ENCODE measurements at places on chromosomes 3 and 15.

GRCh38 chr15:84400017-84400740 lies 164.6 kb downstream of the GOLGA6L4 start:
- no peak for DNase-seq

- DNase-seq = no peak
These were observed 31.4 kb downstream of the GTF2E1 start for GRCh38 chr3:120773932-120774331.

DNA sequence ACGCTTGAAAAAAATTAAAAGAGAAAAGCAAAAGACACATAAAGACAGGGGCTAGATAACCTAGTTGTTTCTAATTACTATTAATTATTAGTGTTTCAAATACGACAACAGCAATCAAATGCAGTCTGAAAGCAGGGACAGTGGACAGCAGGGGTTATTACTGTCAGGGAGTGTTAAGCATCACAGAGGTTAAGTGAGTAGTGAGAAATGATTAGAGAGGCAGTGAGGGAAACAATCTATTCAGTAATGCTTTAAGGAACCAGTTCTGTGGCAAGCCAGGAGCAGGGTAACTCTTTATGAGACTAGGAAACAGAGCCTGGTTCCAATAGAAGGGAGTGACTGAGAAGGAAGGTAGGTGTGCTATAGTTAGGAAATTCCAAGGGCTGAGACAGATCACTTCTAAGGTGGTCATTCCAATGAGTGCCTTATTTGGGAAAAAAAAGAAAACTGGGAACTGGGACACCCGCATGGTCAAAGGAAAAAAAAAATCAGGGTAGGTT lies 15.0 kb downstream of the RYK start:
- DNase-seq = no peak

GRCh38 chr3:50100956-50101845 lies 12.5 kb downstream of the RBM5 start:
- DNase-seq = peak; percentile 65

DNA sequence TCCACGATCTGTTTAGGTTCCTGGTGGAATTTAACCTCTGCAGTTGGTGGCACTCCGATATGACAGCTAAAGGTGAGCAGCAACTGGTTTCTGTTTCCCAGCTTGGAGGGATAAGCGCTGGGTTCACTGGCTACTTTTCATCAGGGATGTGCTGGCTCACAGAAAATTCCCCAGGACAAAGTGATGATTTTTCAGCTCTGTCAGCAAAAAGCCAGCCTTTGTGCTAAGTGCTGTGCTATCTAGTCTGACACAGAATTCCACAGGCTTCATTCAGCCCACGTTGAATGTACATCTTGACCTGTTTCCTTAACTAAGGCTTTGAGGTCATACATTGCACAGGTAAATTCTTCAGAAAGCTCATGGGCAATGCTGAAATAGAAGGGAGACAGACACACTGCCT lies 81.5 kb upstream of the LRTM1 start:
- no peak for DNase-seq

DNA sequence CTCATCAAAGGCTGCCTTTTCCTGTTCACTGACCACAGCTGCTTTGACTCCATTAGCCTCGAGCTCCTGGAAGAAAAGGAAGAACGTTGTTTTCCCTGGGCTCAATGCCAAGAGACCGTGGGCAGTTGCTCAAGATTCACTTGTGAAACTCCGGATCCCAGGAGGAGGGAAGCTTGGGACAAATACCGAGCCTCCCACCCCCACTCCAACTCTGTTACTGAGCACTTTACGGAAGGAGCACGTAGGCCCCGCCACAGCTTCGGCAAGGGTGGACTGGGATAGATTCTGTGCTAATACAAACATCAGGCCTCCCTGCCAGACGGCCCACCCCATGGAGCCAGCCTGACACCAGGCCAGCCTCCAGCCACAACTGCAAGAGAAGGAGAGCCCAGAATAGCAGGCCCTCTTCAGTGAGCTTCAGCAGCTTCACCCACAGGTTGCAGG lies 10.8 kb upstream of the FANCD2 start:
- no peak for DNase-seq

DNA sequence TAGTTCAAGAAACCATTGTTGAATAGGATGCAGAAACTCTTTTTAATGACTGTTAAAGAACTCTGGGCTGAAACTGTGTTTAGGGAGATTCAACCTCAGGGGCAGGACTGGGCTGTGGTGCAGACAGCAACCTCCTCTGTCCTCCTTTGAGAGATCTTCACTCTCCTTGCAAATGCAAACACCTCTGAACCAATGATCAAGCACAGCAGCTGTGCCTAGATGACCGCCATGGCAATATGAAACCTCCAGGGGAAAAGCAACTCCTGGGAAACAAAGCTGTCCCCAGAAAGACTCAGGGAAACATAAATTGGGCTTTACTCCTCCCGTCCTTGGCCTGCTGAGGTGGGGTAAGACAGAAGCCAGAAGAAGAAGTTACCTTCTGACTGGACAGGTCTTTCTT lies 52.6 kb downstream of the TBC1D2B start:
- DNase-seq = no peak

DNA sequence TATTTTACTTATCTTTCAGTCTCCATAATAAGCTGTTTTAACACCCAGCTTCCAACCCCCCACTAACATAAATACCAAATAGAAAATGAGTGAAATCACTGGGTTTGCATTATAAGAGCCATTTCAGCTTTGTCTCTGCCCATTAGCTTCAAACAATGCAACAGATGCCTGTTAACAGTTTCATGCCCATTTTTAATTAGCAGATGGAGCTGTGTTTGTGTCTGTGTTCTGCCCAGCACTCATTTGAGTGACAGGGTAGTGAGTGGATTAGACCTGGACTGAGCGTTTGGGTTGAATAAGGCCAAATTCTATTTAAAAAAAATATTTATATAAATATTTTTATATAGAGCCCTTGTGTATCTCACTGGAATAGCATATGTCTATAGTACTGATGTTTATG lies 7.4 kb downstream of the RAB8B start:
- DNase-seq = peak; percentile 61

- no peak for DNase-seq
These were observed 37.9 kb upstream of the LRTM1 start for GRCh38 chr3:54965746-54966145.

GRCh38 chr15:95647531-95648277 lies 682.8 kb upstream of the NR2F2 start:
- no peak for DNase-seq

DNA sequence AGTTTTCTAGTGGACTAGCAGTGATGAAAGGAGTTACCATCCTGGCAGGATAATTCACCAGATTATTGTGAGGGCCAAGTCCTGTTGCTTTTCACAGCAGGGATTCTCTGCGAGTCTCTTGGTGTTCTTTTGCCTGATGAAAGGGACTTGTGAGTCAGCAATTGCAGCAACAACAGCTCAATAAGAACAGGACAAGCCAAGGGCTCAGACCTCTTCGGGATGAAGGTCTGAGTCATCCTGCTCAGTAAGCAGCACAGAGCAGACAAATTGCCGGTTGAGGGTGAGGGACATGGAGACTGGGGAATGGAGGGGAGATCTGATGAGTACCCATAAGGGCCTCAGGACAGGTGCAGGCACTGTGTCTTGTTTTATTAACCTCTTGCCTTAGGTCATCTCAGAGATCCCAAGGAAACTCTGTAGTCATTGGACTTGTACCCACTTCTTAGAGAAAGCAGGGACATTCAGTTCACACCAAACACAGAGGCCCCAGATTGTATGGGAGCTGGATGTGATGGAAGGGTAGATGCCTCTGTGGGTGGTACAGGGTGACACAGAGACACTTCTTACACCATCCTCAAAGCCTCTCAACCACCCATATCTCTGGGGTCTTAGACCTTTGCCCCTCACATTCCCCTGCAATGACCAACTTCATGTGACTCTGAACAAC lies 173.8 kb upstream of the TLE3 start:
- peak; percentile 92 for DNase-seq

DNA sequence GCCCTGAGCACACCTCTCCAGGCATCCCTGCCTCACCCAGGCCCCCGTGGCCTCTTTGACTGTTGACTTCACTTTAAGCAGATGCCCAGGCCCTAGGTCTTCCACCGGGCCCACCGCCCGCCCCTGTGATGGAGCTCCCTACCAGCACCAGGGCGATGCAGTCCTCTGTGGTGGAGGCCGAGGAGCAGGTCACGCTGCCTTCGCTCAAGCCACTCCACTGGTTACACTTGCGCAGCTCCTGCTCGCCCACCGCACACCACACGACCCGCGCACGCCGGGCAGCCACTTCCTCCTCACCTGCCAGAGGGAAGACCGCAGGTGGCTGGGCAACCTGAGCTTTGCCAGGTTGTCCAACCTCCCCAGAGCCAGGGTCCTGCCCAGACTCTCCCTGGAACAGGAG lies 16.0 kb downstream of the LTF start:
- no peak for DNase-seq

DNA sequence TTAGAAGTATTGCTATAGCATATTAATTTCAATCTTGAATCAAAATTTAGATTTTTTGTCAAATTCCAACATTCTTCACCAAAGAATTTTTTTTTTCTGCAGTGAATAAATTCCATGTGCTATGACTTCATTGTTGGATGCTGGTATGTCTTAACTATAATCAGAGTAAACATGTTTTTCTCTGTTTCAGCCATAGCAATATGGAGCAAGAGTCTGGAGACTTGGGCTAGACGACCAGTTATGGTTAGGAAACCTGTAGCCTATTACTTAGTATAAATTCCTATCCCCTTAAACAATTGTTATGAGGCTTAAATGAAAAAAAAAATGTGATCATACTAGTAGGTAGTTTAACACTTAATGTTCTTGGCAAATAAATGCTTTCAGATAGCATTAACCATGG lies 431.9 kb upstream of the FRG2C start:
- DNase-seq = no peak

- no peak for DNase-seq
These were observed 28.6 kb downstream of the MAGEF1 start for GRCh38 chr3:184683234-184683633.

- peak; percentile 98 for DNase-seq
These were observed 37.7 kb downstream of the GPD1L start for GRCh38 chr3:32143849-32144757.

GRCh38 chr15:45641374-45641781 lies 6.5 kb downstream of the SQOR start:
- DNase-seq = no peak

- DNase-seq = no peak
These were observed 777.4 kb downstream of the TUSC7 start for GRCh38 chr3:117486719-117487716.

DNA sequence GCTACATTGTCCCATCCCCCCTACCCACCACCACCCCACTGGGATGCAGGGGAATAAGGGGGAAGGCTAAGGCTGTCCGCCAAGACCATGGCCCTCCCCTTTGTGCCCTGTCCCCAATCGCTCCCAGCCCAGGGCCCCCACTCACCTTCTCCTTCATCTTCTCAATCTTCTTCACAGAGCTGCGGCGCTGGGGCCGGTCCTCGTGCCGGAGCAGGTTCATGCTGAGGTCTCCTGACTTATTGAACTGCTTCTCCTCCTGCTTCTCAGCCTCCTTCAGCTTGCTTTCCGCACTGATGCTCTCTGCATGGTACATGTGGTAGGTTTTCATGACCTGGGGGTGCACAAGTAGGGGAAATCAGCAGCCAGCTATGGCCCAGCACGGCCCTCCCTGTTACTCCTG lies 101.0 kb upstream of the RAD18 start:
- DNase-seq = no peak

- no peak for DNase-seq
These were observed 63.0 kb downstream of the LINGO1 start for GRCh38 chr15:77569729-77570125.

DNA sequence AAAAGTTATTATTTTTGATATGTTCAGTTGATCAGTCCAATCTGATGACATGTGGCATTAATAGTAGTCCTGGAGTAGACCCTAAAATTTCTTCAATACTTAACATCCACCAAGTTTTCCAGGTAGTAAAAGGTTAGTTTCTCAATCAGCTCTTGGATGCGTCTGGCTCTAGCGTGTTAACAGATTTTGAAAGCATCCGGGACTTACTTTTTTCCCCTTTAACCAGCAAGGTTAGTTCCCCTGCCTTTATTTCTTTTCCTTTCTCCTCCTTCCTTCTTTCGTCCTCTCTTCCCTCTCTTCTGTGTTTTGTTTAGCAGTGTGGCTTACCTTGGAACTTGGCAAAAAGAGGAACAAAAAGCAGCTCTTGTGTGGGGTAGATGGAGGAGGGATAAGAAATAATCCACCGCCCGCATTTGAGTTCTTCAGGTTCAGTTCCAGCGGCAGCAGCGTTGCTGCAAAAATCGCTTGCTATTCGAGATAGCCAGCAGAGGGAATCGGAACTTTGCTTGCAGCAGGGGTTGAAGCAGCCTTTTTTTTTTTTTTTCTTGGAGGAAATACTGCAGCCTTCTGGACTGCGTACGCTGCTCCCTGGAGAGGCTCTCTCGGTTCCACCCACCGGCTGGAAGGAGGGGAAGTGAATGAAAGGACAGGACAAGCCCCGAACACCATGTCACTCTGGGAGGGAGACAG lies at the start of gene RBMS3:
Gene RBMS3 (plus strand): TSS at position 668 of the 690 bp plus-strand sequence.
- peak; percentile 78 for DNase-seq

DNA sequence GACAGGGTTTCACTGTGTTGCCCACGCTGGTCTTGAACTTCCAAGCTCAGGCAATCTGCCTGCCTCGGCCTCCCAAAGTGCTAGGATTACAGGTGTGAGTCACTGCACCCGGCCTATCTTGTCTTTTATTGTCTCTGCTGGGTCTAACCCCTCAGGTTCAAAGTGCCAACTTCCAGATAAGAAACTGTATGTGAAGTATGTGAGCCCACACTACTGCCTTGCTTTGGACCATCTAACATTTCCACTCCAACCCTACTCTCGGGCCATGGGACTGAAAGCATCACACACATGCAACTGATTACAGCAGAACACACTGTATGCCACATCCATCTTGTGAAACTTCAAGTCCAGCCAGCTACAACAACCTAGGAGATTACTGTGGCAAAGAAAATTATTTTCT lies 256.1 kb upstream of the VEPH1 start:
- no peak for DNase-seq

GRCh38 chr3:9627901-9628633 lies 21.2 kb upstream of the MTMR14 start:
- no peak for DNase-seq

GRCh38 chr3:125240496-125240895 lies 27.9 kb upstream of the SLC12A8 start:
- no peak for DNase-seq

DNA sequence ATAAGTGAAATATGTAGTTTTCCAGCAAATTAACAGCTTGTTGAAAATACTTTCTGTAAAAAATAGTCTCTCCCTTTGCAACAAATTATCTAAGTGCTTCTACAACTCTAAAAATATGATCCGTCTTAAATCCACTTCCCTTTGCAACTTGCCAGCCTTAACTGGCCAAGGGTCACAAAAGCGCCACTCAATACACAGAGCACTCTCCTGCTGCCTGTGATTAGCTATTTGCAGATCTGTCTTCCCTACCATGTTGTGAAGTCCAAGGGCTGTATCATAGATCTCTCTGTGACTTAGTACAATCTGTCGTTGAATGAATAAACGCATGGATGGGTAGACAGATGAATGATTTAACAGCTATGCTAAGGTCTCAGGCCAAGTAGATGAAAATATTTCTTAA lies 76.2 kb downstream of the ITGB5 start:
- DNase-seq = no peak

- peak; percentile 55 for DNase-seq
These were observed 60.3 kb downstream of the STRIT1 start for GRCh38 chr3:155233213-155233612.

All from retinal pigment epithelial cell (primary cell).